ENCODE measurements at places on chromosomes 3 and 15.
A peak's percentile ranks its signal among the peaks of the same experiment; 100 is the strongest.

DNA sequence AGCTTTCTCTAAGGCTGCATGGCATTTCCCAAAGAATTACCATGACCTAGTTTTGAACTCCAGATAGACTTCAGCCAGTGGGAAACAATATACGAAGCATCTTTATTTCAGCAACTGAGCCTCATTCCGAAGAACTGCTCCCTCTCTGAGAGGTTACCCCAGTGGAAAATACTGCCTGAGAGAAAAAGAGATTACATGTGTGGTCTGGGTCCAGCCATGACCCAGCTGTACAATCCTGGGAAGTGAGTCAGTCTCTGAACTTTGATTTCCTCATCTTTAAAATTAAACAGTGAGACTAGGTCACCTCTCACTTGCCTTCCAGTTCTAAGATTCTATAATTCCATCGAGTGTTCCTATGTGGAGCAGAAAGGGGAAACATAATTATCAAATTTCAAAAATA is 42.4 kb downstream of the TNIK start:
- DNase-seq, result no peak

- peak; percentile 64 for DNase-seq
Measured at GRCh38 chr15:92097474-92098178, 244.1 kb downstream of the SLCO3A1 start.

GRCh38 chr3:151431940-151432339 is 28.9 kb downstream of the IGSF10 start:
- DNase-seq, result no peak

DNA sequence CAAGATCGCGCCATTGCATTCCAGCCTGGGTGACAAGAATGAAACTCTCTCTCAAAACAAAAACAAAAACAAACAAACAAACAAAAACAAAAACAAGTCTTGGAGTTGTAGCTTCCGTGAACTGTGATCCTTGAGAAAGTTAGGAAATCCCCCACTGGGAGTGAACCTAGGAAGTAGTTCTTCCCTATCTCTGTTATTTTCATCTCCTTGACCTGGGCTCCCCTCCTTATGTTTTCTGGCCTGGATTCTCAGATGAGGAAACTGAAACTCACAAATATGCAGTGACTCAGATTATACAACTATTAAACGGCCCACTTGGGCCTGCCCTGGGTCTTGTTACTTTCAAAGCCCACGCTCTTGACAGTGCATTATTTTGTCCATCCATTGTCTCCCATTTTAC is 29.7 kb downstream of the SAXO2 start:
- no peak for DNase-seq

DNA sequence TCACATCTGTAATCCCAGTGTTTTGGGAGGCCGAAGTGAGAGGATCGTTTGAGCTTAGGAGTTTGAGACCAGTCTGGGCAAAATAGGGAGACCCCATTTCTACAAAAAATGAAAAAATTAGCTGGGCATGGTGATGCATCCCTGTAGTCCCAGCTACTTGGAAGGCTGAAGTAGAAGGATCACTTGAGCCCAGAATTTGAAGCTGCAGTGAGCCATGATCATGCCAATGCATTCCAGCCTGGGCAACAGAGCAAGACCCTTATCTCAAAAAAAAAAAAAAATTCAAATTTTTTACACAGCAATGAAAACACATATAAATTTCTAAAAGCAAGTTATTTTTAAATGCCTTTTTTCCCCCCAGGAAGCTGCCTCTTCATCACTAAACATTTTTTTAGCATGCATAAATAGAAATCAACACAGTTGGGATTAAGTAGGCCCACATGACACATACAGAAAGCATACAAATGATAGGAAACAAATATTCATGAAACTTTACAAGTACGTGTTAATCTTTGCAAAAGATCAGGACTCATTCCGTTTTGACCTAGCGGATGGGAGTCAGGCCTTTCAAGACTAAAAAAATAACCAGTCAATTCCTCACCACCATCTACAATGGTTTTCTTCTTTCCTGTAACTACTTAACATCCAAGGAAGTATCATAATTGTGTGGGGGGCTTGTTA is 45.6 kb upstream of the IGDCC4 start:
- DNase-seq, result no peak

DNA sequence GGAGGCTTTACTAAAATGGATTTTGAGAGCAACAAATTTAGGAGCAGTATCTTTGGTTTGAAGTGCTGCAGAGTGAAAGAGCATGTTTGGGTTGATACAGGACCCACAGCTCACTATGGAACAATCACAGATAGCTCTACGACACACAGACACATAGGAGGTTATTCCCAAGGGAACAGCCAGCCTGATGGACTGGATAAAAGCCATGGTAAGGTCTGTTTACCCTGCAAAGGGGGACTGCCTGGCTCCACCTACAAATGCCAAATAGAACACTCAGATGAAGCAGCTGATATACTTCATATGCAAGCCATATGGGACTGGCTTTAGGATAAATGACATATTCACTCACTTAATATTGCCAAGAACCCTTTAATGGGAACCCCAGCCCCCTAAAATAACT is 75.4 kb downstream of the CDC25A start:
- DNase-seq, result no peak

GRCh38 chr3:16300881-16301359 is 35.9 kb downstream of the OXNAD1 start:
- DNase-seq, result peak; percentile 77

GRCh38 chr3:11613851-11614487 is 29.7 kb downstream of the VGLL4 start:
- DNase-seq, result no peak

- DNase-seq, result no peak
Measured at GRCh38 chr3:102026656-102027055, 177.3 kb downstream of the NFKBIZ start.

GRCh38 chr15:50828610-50829206 is 63.2 kb upstream of the SPPL2A start:
- DNase-seq, result no peak

- DNase-seq, result no peak
Measured at GRCh38 chr3:55801676-55802075, 314.6 kb upstream of the WNT5A start.

DNA sequence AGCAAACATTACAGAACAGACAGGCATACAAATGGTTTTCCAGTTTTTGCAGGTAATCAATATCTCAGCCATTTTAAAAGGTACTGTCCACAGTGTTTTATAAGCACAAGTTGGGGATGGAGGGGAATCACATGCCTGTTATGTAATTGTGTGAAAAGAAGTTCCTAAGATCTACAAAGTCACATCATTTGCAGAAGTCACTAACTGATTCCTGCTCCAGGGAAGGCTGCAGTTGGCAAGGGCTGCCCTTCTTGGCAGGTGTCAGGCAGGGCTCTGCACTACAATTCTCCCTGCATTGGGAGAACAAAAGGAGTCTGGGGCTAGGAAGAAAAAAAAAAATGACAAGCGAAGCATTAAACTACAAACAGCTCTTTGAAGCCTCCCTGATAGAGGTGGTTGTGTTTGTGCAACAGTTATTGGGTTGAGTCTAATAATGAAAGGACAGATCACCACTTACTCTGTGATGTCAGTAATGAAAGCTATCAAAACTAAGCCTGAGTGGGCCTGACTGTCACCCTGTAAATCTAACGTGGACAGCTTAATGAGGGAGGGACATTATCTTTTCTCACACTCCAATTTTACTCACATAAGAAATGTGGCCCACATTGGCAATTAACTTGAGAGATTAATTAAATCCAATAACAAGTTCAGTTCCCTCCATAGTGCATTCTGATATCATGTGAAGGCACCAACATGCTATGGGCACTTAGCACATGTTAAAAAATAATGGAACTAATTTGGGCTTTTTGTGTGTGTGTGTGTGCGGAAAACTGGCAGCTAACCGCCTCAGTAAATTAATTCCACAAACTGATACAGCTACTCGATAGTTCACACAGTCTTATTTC is 242.9 kb downstream of the FHIT start:
- DNase-seq, result no peak

DNA sequence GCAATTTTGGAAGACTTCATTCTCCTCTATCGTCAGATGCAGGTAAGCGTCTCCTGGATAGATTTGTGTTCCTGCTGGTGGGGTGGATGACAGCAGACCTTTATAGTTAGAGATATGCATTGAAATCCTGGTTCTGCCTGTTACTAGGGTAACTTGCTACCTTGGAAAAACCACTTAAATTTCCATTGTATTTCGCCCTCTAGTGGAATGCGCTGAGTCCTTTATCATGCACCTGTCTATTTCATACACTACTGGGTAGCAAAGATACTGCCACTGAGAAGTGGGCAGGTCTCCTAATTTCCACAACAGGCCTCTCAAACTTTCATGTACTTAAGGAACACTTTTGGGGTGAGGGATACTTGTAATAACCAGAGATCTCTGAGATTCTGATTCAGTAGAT is 209.5 kb upstream of the SUCLG2 start:
- no peak for DNase-seq

DNA sequence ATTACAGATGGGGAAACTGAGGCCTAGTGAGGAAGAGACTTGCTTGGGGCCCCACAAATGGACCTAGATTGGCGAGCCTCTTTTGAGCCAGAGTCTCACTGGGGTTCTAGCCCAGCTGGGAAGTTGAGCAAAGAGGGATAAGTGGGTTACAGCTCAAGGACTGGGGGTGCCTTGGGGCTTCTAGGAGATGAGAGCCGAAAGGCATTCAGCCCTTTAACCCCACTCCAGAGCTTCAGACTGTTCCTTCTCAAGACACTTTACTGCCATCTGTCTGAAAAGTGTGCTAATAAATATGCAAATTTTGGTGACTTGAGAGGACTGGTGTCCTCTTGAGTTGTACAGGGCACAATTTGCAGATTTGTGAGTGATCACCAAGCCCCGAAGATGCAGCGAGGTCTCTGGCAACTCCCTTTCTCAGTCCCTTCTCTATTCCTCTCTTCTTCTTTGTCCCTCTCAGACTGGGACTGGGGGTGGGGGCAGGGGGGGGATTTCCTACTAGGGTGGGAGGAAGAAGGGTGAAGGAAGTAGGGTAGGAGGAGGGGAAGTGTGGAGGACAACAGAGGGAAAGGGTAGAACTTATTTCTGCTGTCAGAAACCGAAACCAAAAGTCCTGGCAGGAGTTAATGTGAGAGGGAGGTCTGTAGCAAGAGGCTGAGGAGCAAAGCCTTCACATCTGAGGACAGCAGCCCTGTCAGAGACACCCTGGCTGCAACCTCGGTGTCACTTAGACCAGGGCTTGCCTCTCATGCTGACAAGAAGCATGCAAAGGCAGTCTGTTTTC is 16.2 kb upstream of the ANKDD1A start:
- peak; percentile 68 for DNase-seq

GRCh38 chr15:96297783-96298182 is 32.7 kb upstream of the NR2F2 start:
- no peak for DNase-seq

DNA sequence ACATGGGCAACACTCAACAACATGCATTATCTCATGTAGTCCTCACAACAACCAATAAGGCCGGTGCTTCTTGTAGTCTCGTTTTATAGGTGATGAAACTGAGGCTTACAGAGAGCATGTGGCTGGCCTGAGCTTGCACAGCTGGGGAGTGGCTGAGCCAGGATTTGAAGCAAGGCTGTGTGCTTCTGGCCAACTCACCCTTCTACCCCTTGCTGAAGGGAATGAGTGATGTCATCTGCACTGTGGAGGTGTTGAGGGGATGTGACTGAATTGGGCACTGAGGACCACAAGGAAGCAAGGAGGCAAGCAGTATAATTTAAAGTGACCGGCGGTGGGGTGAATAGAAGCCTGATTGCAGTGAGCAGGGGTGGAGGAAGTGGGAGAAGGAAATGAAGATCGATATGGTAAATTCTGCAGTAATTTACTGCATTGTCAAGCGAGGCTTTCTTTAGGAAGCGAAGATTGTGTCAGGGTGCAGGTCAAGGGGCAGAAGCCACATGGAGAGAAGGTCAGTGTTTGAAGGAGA is 62.3 kb downstream of the MINAR1 start:
- no peak for DNase-seq

GRCh38 chr15:93451822-93452221 is 362.8 kb upstream of the RGMA start:
- DNase-seq, result no peak

DNA sequence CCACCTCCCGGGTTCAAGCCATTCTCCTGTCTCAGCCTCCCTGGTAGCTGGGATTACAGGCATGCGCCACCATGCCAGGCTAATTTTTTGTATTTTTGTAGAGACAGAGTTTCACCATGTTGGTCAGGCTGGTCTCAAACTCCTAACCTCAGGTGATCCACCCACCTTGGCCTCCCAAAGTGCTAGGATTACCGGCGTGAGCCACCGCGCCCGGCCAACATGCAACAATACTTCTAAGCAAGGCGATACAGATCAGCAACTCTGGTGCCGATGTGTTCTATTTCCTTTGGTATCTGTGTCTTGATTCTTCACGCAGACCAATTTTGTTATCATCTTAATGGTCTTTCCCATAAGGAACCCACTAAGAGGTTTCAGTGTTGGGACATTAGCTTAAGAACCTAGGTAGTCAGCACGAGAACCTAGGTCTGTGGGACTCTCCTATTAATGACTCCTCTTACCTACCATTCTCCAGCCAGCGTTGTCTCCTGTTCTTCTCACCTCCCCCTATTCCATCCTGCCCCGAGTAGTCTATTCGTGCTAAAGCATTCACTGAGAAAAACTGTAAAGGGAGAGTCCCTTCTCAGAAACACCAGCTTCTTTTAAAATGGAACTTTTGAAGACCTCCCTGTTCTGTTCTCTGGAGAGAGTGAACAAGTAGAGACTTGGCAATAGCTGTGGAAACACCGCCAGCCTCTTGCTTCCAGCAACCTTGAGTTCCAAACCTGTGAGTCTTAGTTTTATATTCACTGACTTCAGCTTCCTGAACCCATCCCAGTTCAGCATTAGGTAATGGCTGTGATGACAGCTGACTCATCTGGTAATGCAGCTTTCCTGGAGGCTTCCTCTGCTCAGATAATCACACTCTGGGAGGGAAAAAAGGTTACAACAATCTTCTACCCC is 61.2 kb downstream of the TSC22D2 start:
- no peak for DNase-seq

DNA sequence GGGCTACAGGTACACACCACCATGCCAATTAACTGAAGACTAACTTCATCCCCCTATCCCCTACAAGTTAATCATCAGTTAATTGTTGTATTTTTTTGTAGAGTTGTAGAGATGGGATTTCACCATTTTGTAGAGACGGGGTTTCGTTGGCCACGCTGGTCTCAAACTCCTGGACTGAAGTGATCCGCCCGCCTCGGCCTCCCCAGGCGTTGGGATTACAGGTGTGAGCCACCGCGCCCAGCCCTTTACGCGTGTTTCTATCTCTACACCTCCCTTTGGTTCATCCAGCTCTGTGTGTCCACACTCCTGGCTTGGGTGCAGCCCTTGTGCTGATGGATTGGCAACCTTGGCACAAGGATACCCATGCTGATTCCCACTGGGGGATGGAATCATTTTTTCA is 258.8 kb downstream of the FAM43A start:
- DNase-seq, result no peak

GRCh38 chr3:34157491-34157890 is 359.1 kb downstream of the PDCD6IP start:
- no peak for DNase-seq

DNA sequence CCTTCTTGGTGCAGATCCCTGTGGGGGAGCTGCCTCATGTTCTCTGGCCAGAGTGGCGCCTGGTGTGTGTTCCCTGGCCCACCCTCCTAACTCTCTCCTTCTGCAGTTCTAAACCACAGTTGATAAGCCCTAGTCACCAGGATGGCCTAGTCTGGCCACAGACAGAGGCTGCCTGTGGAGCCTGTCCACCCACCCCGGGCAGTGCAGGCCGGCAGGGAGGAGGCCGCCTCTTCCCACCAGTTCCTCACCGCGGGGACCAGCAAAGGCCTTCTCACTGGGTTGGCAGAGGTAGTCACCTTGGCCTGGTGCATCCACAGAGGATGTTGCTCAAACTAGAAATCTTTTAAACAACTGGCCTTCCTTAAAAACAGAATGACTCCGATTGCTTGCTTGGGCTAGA is 276.4 kb upstream of the TTC14 start:
- DNase-seq, result no peak

- no peak for DNase-seq
Measured at GRCh38 chr15:29968895-29969561, 113.7 kb upstream of the GOLGA8J start.
